ENCODE measurements at places on chromosomes 7 and 10.

GRCh38 chr10:7942859-7943258, 111.6 kb upstream of the GATA3 start:
- no peak for DNase-seq
- no peak overlapping the region for H3K4me3 ChIP-seq
- peaks cover 5% of the 10 kb centered on the region for H3K36me3 ChIP-seq
- peaks cover 20% of the 10 kb centered on the region for H3K4me1 ChIP-seq

DNA sequence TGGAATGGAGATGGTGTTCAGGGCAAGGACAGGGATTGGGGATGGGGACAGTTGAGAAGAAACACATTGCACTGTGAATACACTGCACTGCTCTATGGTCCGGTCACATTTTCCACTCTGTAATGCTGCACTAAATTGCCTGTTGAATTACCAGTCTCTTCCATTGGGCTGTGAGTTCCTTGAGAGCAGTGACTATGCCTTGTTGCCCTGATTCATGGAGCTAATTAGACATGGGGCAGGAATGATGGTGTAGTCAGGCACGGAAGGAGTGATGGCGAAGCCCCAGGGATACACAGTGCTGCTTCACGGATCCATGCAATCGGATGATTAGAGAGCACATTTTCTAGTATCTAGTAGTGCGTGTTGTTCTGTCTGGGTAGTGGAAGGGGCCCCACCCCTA, 25.4 kb upstream of the GPAM start:
- H3K36me3 ChIP-seq, result peaks cover 18% of the 10 kb centered on the region
- DNase-seq, result no peak
- H3K27ac ChIP-seq, result no peak overlapping the region
- H3K27me3 ChIP-seq, result no peaks in the 10 kb centered on the region
- H3K4me1 ChIP-seq, result peaks cover 5% of the 10 kb centered on the region
- no peak overlapping the region for H3K4me3 ChIP-seq

DNA sequence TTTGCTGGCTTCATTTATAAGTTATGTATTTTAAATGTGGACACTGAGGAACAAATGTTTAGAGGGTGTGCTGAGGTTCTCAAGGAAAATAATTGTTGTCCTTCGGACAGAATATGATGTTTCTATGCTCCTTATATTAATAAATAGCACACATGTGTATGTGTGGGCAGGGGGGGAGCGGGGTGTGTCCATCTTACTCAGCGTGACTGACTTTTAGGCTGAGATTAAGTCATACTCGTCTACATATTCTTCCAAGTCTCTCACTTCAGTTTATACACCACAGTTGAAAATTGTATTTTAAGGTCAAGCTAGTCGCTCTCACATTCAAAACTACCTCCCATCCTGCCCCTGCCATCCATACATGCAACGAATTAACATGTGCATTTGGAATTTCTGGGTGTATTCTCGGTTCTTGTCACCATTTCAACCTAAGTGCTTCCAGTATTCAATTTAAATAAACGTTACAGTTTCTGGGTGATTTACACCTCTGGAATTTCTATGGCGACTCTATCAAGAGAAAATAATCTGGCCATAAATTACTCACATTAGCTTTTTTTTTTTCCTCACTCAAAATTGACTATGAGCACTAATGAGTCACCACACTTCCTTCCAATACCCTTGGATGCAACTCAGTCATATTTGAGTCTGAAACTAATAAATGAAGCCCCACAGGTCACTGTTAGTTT, 3.3 kb downstream of the PCDH15 start:
- H3K27me3 ChIP-seq, result peaks cover 55% of the 10 kb centered on the region
- no peak overlapping the region for H3K27ac ChIP-seq
- no peaks in the 10 kb centered on the region for H3K36me3 ChIP-seq
- H3K4me3 ChIP-seq, result no peak overlapping the region

DNA sequence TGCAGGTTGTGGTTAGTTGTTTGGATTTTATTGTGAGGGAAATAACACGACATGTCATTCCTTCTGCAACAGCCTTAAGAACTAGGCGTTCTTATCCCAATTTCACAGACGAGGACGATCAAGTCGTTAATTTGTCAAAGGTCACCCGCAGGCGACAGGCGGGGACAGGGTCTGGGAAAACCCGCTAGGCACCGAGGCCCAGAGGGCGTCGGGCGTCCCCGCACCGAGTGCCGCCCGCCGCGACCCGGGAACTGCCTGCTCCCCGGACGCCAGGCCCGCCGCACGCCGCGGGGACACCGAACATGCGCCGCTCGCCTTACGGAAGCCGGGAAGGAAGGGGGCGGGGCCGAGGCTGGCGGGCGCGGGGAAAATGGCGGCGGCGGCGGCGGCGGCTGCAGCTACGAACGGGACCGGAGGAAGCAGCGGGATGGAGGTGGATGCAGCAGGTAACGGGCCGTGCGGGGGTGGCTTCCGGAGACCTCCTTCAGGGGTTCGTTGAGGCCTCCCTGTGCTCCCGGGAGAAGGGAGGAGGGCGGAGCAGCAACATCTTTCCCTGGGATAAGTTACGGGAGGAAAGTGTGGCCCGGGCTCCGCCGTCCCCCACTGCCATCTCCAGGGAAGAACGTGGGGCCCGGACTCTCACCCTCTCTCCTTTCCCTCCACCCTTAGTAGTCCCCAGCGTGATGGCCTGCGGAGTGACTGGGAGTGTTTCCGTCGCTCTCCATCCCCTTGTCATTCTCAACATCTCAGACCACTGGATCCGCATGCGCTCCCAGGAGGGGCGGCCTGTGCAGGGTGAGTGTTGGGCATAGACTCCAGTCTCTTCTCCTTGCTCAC, at the start of gene COPS6:
COPS6 (plus strand) TSS at position 349 of the 837 bp plus-strand sequence; CDS start at position 371, 22 bp downstream.
- H3K27me3 ChIP-seq, result no peaks in the 10 kb centered on the region
- peak within 1 kb of the TSS; percentile 92 for H3K4me3 ChIP-seq
- peak; percentile 72 for DNase-seq

GRCh38 chr10:120420421-120420820, 36.6 kb upstream of the PLPP4 start:
- no peaks in the 10 kb centered on the region for H3K36me3 ChIP-seq
- DNase-seq, result no peak
- no peak overlapping the region for H3K4me3 ChIP-seq
- H3K27ac ChIP-seq, result no peak overlapping the region

- peak; percentile 9 for DNase-seq
- H3K4me1 ChIP-seq, result peaks cover 14% of the 10 kb centered on the region
- peak overlapping the region; percentile 12 for H3K4me3 ChIP-seq
- no peaks in the 10 kb centered on the region for H3K36me3 ChIP-seq
These were observed 26.4 kb downstream of the YAE1 start for GRCh38 chr7:39592586-39592985.

GRCh38 chr10:118034791-118035261, 11.9 kb downstream of the RAB11FIP2 start:
- no peak for DNase-seq
- no peaks in the 10 kb centered on the region for H3K27me3 ChIP-seq
- H3K36me3 ChIP-seq, result peaks cover 37% of the 10 kb centered on the region
- peaks cover 15% of the 10 kb centered on the region for H3K4me1 ChIP-seq

DNA sequence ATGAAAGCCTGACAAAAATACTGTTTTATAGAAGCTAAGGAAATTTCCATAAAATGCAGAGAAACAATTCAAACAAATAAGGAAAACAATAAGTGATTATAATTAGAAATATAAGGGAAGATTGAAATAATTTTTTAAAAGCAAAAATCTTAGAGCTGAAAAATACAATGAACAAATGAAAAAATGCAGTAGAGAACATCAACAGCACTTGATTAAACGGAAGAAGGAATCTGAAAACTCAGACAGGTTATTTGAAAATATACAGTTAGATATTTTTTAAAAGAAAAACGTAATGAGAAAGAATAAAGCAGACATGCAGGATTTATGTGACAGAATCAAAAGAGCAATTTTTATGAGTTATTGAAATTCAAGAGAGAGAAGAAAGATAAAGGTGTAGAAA, 279.1 kb upstream of the MAGI2 start:
- no peaks in the 10 kb centered on the region for H3K4me1 ChIP-seq
- H3K4me3 ChIP-seq, result no peak overlapping the region
- no peak overlapping the region for H3K27ac ChIP-seq
- no peak for DNase-seq
- H3K27me3 ChIP-seq, result peaks cover 53% of the 10 kb centered on the region

GRCh38 chr10:79349072-79349491, 1.8 kb downstream of the PPIF start:
- peak overlapping the region; percentile 81 for H3K4me3 ChIP-seq
- peaks cover 5% of the 10 kb centered on the region for H3K4me1 ChIP-seq
- DNase-seq, result no peak
- no peaks in the 10 kb centered on the region for H3K27me3 ChIP-seq

DNA sequence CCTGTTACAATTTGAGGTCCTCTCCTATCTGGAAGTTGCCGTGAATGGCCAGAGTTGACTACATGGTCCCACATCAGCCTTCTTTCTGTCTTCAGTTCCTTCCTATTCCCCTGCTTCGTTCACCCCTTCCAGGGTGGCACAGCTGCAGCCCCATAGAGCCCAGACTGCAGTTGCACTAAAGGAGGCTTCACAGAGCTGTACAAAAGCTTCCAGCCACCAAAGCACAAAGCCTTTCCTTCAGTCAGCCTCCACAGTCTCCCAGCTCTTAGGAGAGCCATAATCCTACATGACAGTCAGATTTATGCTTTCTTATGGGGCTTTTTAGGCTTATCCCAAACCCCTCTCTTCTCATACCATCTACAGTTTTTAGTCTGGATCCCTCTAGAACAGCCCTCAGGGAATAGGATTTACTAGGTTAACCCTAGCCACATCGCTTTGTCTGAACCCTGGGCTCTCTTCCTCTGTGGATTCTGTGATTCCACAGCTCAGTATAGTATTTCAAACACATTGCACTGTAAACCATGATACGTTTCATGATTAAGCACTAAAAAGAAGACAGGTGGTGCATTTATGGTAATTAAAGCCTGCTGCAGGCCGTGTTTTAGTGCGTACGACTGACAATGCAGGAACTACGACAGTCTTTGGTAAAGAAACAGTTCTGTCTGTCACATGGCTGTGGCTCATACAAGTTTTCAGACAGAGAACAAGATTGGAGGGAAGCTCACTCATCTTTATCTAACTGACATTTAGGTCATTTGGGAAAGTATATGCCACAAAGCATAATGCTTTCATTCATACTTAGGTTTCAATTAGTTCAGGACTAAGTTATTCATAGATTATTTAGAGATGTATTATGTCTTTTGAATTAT, 208.3 kb upstream of the KMT2E start:
- H3K4me1 ChIP-seq, result no peaks in the 10 kb centered on the region
- H3K36me3 ChIP-seq, result no peaks in the 10 kb centered on the region
- peaks cover 70% of the 10 kb centered on the region for H3K27me3 ChIP-seq

DNA sequence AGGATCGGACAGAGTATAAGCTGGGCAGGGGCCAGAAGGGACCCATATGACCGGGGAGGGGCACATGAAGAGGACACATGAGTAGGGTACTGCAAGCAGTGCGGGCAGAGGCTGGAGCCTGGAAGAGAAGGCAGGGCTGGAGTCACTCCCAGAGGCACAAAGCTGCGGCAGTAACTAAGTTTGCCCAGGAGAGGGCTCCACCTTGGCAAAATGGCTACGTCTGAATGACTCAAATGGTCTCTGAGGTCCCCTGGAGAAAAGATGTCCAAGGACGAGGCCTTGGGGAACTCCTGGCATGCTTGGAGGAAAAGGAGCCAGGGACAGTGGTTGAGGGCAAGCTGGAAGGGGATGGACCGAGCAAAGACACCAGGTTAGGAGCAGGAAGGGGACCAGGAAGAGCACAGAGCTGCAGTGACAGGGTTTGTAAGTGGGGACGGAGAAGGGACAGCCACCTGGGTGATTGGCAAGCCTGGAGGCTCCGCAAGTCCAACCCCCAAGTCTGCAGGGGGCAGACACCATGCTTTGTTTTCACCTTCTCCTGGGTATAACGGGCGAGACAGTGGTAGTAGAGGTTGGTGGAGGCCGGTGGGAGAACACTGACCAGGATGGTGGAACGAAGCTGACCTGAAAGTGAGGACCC, 43.1 kb upstream of the LBX1 start:
- peaks cover 19% of the 10 kb centered on the region for H3K4me1 ChIP-seq
- H3K27me3 ChIP-seq, result no peaks in the 10 kb centered on the region
- H3K4me3 ChIP-seq, result no peak overlapping the region
- DNase-seq, result peak; percentile 77
- no peaks in the 10 kb centered on the region for H3K36me3 ChIP-seq
- no peak overlapping the region for H3K27ac ChIP-seq

GRCh38 chr7:116241291-116241690, 31.0 kb downstream of the TES start:
- peaks cover 57% of the 10 kb centered on the region for H3K36me3 ChIP-seq
- H3K27ac ChIP-seq, result no peak overlapping the region
- H3K27me3 ChIP-seq, result no peaks in the 10 kb centered on the region
- H3K4me1 ChIP-seq, result peaks cover 14% of the 10 kb centered on the region
- no peak for DNase-seq

- no peaks in the 10 kb centered on the region for H3K27me3 ChIP-seq
- H3K36me3 ChIP-seq, result no peaks in the 10 kb centered on the region
- no peak overlapping the region for H3K4me3 ChIP-seq
- H3K27ac ChIP-seq, result peak overlapping the region; percentile 82
These were observed 291.7 kb downstream of the THSD7A start for GRCh38 chr7:11540271-11540761.

DNA sequence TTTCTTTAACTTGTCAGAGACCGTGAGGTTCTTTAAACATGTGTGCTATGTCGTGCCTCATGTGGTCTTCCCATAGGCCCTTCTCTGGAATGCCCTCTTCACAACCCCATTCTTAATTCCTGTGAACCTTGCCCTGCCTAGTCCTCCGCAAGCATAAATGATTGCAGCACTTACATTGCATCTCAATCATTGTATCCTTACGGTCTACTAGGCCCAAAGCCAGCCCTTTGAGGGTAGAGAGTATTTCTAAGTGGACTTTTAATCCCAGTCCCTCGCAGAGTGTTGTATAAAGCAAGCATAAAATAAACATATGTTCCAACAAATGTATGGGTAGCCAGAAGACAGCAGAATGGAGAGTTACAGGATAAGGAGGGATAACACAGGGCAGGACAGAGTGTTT, 92.1 kb upstream of the FAM133B start:
- H3K27ac ChIP-seq, result no peak overlapping the region
- H3K4me1 ChIP-seq, result peaks cover 15% of the 10 kb centered on the region
- no peak overlapping the region for H3K4me3 ChIP-seq
- peaks cover 6% of the 10 kb centered on the region for H3K36me3 ChIP-seq

GRCh38 chr10:105844241-105844640, 1203.2 kb downstream of the SORCS3 start:
- no peak overlapping the region for H3K4me3 ChIP-seq
- H3K4me1 ChIP-seq, result no peaks in the 10 kb centered on the region
- H3K36me3 ChIP-seq, result no peaks in the 10 kb centered on the region
- no peak for DNase-seq
- no peak overlapping the region for H3K27ac ChIP-seq
